Aorta (tissue), 5 donors: ENCODE measurements at places on chromosomes 11 and 22.

GRCh38 chr22:39290724-39291161 lies 28.7 kb downstream of the RPL3 start:
- no peak for DNase-seq

GRCh38 chr11:57568330-57568766 lies 876 bp upstream of the UBE2L6 start:
- no peak for DNase-seq

GRCh38 chr11:2976294-2977063 lies 15.7 kb downstream of the NAP1L4 start:
- DNase-seq, result no peak

DNA sequence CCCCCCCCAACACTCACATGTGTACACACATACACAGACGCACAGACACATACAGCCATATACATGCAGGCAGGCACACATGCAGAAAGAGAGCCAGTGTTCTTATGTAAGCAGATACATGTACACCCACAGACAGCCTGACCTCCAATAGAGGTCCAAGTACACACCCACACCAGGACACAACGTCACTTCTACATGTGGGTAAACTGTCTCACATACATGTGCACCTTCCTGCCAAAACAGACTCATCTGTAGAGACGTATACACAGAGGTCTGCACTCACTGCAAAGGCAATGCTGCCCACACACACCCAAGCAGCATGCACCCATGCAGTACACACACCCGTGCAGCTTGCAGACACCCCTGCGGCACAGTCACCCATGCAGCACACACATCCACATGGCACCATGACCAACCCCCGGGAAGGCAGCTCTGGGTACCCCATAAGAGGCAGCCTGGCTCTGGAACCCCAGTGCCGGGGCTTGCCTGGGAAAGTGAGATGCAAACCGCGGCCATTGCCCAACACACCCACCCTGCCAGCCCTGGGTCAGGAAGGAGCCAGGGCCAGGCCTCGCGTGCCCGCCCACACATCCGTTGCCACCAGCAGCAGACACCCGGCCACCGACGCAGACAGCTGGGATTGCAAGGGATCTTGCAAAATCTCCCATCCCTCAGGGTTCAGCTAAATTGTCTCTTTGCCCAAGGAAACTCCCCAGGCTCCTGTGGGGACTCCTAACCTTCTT lies 10.1 kb downstream of the CASTOR1 start:
- peak; percentile 90 for DNase-seq

GRCh38 chr22:31872209-31872608 lies 72.1 kb upstream of the YWHAH start:
- peak; percentile 14 for DNase-seq

DNA sequence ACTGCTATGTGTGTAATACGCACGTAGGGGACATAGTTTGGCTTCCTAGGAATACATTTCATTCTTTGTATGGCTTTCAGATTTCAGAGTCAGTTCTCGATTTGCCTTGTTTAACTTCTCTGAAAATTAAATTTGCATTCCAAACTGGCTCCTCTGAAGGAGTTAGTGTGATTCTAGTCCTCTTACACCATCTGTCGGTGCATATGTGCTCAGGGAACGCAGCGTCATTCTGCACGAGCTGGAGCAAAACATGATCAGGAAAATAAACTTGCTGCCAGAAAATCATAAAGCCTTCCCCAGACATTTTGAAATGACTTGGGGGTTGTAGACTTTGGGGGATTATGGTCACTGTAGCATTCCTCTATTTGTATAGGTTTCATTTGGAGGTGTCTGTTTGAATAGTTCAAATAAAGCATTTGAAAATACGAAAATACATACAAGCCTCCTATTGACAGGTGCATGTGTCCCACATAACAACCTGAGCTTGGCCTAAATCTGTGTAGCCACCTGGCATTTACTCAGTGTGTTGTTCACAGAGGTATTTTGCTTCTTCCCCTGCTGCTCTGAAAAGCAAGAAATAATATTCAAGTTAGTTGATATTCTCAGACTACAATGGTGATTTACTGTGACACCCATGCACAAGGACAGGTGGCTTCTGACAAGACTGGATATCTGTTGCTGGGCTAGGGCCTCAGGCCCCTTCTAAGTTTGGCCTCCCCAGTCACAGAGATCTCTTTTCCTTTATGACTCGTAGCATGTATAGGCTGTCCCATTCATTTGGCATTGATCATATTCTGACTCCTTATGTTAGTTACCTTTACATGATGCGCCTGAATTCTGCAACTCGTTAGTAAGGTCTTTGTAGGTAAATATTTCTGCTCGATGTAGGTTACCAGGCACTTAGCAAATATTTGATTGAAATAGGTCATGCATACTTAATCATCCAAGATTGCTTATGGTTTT lies 81.6 kb upstream of the SORL1-AS1 start:
- DNase-seq, result no peak

GRCh38 chr11:47857892-47858543 lies 9.9 kb upstream of the NUP160 start:
- no peak for DNase-seq

DNA sequence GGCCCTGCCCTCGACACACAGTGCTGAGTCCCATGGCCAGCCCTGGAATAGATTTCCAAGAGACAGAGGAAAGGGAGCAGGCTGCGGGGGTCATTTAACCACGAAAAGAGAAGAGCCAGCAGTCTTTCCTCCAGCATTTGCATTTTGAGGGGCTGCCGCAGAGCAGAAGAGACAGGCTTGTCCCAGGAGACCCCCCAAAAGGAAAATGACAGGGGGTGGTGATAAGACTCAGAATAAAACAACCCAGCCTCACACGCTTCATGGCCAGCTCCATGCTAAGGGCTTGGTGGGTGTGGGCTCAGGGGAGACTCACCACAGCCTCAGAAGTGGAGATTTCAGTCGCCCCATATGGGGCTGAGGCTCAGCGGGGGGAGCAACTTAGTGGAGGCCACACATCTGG lies 16.9 kb downstream of the TRIOBP start:
- DNase-seq, result no peak

- peak; percentile 57 for DNase-seq
Measured at GRCh38 chr11:70504246-70505020, 106.1 kb downstream of the CTTN start.

DNA sequence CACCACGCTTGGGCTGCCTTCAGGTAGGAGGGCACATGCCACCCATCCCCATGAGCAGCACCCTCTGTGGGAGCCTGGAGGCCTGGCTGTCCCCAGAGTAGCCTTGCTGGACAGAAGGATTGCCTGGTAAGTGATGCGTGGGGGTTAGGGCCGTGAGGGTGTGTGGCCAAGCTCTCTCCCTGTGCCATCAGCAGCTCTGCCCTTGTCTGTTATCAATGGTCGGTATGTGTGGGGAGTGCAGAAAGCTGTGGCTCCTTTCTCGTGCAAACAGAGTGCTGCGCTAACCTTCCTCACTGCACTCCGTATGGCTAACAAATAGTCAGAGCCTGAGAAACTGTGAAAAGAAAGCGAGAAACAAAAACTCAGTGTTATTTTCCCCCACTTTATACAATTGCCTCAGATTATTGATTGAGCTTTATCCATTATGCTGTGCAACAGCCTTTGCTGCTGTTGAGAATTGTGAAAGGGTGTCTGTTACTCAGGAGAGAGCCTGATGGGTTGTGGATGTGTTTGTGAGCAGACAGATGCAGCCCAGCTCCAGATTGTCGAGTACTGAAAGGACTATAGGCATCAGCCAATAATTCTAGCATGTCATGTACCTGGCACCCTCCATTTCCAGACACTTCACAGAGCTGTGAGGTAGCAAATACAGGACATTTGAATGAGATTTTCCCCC lies 432.2 kb downstream of the NTM start:
- no peak for DNase-seq
